ENCODE measurements at places on chromosomes 3 and 15.

DNA sequence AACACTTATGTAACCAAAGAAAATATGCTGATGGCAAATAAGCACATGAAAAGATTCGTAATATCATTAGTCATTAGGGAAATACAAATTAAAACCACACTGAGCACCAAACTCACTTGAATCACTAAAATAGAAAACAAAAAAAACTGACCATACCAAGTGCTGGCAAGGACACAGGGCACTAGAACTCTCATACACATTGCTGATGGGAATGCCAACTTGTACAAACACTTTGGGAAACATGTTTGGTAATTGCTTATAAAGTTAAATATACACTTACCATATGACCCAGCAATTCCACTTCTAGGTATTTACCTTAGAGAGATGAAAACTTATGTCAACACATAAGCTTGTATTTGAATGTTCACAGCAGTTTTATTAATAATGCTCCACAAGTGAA, 95.5 kb downstream of the TFDP2 start:
- no peak for DNase-seq

- no peak for DNase-seq
Observed at GRCh38 chr3:161422171-161422700, 50.9 kb upstream of the SPTSSB start.

GRCh38 chr15:95091444-95091843, 860.1 kb downstream of the MCTP2 start:
- no peak for DNase-seq

GRCh38 chr3:186181901-186182300, 73.0 kb upstream of the ETV5 start:
- no peak for DNase-seq

- DNase-seq = no peak
Observed at GRCh38 chr3:80550174-80550573, 782.4 kb upstream of the ROBO1 start.

DNA sequence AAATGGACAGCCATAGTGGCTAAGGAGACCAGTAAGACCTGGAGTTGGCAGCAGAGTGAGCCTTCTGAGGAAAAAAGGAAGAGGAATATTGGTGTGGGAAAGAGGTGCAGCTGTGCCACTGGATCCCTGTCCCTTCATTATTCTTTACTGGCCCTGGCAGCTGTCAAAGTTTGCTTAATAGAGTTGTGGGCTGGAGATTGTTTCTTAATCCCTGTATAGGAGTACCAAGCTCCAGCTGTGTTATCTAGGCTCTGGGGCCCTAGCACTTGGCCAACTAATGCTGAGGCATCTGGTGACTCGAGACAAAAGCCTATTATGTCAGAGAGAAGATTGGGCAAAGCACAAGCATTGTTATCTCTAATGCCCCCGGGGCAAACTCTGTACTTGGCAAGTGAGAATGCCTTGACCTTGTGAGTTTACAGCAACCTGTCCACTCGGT, 61.4 kb downstream of the ZNF609 start:
- DNase-seq = peak; percentile 89

DNA sequence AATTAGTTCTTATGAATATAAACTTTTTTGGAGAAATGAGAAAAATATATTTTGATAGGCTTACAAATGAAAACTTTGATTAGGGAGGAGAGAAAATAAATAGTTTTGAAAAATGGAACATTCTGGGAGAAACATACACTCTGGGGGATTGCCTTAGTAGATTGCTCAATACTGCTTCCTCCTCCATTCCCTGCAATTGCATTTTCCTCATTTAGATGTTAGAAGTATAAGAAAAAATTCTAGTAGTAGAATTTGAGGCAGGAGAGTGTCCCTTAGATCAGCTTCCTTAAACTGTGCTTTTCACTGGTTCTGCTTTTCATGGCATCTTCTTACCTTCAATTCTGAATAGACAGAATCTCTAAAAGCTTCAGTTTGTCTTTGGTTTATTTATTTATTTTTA, 46.2 kb upstream of the CTDSPL2 start:
- DNase-seq = no peak

DNA sequence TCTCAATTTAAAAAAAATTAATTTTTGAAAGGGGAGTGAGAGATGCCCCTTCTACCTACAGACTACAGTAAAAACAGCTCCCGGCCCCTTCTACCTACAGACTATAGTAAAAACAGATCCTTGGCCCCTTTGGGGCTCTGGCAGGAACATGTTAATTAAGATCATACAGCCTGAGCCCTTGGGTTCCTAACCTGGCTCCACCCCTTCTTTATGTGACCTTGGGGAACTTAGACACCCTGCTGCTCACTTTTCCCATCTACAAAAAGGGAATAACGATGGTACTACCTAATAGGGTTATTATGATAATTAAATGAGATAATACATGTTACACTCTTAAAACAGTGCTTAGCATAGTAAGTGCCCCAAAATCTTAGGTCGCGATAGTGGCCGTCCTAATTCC, 60.1 kb upstream of the SEC61A1 start:
- no peak for DNase-seq

DNA sequence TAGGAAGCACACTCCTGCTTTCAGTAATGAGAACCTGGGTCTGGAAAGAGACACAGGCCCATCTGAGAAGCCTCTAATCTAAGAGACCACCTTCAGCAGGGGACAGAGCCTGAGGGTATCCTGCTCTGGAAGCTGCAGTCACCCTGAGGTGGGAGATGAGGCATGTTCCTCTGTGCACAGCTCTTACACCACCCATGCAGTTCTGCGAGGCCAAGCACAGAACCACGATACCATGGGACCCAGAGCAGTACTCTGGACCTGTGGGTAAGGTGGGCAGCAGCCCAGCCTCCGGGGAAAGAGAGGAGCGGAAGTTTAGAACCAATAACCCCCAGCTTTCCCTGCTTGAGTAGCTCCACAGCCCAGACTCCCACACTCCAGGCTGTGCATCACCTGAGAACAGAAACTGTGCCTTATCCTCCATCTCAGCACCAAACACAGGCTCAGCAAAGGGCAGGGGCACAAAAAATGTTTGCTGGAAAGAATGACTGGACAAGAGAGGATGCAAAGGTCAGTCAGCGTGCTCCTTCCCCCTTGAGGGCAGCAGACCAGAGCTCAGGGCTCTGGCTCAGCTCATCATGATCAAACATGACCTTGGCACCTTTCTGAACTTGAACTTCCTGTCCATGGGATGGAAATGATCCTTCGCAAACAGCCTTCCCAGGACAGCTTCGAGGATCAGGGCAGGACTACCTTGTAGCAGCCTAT, 43.1 kb downstream of the RBPMS2 start:
- DNase-seq = no peak
